ENCODE measurements at places on chromosomes 11 and 22.

DNA sequence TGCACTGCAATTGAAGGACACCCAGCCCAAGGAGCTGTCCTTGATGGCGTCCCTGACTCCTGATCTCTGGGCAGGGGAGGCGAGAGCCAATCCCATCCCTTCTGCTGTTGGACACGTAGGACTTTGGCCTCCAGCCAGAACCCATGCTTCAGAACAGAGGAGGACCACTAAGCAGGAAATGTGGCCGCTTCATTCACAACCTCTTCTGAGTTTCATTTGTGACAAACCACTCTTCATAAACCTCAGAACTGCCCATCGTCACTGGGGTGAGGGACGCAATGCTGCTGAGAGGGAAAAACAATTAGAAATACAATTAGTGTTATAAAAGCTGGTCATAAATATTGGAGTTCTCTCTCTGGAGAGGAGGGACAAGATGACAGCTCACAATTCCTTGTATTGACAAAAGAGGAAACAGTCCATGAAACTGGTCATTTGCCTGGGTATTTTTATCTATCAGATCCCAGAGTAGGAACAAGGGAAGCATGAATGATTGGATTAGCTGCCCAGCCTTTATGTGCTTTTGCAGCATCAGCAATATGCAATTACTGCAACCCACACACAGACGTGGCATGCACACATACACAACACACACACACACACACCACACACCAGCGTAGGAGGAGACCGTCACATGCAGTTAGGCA is 216.5 kb upstream of the CADM1 start:
- DNase-seq = no peak

- DNase-seq = no peak
Measured at GRCh38 chr11:72037554-72038311, 39.0 kb downstream of the IL18BP start.

DNA sequence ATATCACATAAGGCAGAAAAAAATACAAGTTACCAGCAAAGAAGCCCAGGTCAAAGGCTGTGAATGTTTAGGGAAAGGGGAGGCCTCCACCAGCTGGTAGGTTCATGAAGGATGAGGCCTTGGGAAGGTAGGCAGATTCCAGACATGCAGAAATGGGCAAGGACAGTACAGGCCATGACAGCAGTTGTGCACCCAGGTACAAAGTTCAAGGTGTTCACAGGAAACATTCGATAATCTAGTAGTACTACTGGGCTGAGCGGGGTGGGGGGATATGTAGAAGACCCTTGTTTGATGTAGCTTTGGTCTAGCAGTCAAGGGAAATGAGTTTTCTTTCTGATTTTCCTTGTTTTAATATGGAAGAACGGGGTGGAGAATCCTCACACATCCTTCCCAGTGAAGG is 152.8 kb upstream of the RASSF10 start:
- DNase-seq = no peak

GRCh38 chr11:103680826-103681225 is 355.6 kb upstream of the DDI1 start:
- no peak for DNase-seq

DNA sequence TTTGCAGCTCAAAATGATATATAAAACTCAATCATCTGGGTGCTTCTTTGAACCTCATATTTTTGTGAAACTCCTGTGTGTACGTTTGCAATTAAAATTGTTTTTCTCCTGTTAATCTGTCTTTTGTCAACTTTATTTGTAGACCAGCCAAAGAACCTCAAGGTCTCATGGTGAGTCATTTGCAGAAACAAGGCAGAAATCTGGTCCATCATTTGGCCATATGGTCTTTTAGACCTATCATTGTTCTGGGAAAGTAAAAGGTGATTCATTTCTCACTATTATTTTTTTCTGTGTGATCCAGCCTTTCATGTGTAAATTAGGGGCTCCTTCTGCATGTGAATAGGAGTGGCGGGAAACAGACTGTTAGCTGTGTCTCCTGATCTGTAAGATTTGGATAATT is 399.1 kb upstream of the DDI1 start:
- DNase-seq = no peak

DNA sequence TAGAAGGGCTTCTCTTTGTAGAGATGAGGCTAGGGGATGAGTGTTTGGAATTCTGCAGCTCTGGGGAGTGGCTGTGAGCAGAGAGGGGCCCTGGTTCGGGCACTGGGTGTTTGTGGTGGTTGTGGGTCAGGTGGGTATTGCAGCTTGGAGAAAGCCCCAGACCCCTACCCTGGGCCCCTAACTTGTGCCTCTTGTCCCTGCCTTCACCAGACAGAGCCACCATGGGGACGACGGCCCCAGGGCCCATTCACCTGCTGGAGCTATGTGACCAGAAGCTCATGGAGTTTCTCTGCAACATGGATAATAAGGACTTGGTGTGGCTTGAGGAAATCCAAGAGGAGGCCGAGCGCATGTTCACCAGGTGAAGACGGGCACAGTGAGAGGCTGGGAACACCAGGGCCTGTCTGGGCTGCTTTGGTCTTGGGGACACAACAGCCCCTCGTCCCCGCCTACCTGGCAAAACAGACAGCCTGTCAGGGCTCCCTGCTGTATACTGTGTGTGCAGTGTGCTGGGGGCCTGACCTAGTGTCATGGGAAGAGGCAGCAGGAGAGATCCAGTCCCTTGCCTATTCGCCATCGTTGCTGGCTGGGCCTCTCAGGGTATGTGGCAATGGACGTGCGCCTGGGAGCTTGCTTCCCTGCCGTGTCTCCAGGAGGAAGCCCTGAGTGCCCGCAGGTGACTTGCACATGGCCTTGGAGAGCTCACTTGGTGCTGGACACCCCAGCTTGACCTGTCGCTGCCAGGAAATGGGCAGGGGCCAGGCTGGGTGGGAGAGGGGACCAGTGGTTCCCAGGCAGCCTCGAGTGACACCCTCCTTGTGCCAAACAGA is 4.3 kb downstream of the INCENP start:
- no peak for DNase-seq

Data from cortex of kidney (tissue), 1 donor.